Caki2 (cell line): ENCODE measurements at places on chromosomes 6 and 20. TPM values are rescaled to one million over a fixed set of nuclear protein-coding genes. Genes with fewer than 3 reads are reported as not detected.

The PRDM13 gene
- 1.9 and 2.6 TPM in 2 replicates for total RNA-seq

The FERMT1 gene
- total RNA-seq, result 7.7 and 25.2 TPM in 2 replicates

DNA sequence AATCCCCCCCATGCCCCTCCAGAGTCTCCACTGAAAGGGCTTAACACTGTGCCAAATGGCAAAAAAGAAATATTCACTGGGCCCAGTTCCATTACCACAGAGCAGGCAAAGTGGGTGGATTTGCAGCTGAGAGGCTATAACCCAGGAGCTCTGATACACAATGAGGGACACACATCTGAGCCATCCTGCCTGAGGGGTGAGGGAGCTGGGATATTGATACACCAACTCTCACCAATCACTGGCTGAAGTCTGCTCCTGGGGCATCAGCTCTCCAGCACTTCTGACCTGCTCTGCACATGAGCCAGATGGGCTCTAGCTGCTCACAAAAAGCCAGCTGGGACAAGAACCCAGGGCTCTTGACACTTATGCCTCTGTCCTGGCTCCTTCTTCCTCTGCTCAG lies 4.9 kb downstream of the BPIFB1 start:
- DNase-seq, result no peak

The RSPO3 gene
- total RNA-seq, result 2.4 and 7.7 TPM in 2 replicates

The LY6G6D gene
- not detected in 2 replicates for total RNA-seq

The SLC2A10 gene
- total RNA-seq, result 7.9 TPM in 2 replicates

GRCh38 chr6:134701301-134701700 lies 248.6 kb downstream of the ALDH8A1 start:
- no peak for DNase-seq

The ADGRF4 gene
- total RNA-seq, result 3.9 and 6.5 TPM in 2 replicates

- DNase-seq, result no peak
Measured at GRCh38 chr6:97214671-97215070, 68.3 kb downstream of the MMS22L start.

- DNase-seq, result no peak
Measured at GRCh38 chr6:7512320-7512719, 29.2 kb upstream of the DSP start.

GRCh38 chr6:46129291-46129628 lies 529 bp upstream of the ENPP4 start:
- no peak for DNase-seq

The CD24 gene
- 922 and 985 TPM in 2 replicates for total RNA-seq

DNA sequence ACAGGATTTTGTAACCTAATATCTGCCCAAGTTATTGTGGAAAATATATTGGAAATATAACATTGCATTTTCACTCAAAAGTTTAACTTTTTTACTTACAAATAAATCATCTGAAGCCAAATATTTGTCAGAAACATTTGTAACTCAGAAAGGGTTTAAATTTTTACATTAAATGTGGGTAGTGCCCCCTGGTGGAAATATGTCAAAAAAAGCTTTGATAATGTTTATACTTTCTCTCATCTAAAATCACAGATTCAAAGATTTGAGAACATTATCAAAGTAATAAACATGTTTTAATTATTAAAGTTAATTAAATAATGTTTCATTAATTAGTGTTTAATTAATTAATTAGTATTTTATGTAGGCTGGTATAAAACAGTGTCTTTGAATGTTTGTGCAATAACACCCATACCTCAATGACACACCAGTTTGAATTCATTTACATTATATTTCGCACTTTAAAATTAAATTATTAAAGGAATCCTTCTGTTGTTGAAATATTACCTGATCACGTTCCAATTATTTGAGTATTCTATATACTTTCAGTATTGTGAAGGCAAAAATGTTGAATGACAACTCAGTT lies 320.1 kb upstream of the FKBP1C start:
- no peak for DNase-seq

The CRISP2 gene
- total RNA-seq, result not detected in 2 replicates

DNA sequence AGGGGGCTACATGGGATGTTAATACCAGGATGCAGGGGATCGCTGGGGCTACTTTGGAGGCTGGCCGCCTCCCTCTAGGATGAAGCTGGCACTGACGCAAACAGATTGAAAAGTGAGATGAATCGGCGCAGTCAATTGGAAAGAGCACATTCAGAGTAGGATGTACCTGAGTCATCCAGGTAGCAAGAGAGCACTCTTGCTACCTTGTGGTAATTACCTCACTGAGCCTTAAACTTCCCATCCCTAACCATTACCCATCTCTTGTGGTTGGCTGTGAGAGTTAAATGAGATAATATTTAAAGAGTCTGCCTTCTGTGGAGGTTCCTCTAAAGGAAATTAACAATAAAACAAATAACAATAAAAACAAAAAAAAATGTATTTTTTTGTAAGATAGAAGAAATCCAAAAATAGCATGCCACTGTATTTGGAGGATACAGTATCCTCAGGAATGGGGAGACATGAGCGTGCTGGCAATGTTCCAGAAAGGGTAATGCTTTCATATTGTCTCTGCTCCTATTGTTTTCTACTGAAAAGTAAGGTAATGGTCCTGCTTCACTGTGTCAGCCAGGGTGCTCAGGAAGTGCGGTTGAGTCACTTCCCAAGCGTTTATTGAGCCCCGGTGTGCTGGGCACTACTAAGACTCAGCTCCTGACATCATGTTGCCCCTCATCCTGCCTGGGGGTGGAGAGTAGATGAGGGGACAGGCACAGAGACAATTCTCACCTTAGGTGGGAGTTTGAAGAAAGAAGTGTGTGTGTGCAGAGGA lies 301.1 kb downstream of the EYA4 start:
- no peak for DNase-seq

- peak; percentile 42 for DNase-seq
Measured at GRCh38 chr6:99330159-99330558, 19.3 kb downstream of the FAXC start.

The RAMACL gene
- total RNA-seq, result not detected in 2 replicates

DNA sequence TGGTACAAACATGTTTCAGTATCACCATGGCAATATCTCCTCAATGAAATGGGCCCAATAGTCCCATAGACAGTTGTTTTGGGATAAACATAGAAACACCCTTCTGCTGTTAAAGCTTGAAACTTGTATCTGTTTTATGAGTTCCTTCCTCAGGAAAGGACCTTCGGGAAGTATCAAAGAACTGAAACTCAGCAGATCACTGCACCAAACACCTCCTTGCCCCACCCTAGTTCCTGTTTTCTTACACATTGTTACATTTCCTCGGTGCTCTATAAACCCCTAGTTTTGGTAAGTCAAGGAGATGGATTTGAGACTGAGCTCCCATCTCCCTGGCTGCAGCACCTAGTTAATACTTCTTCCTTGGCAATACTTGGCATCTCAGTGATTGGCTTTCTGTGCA lies 73.8 kb upstream of the ECI2 start:
- DNase-seq, result no peak

GRCh38 chr20:61726979-61727378 lies 338.7 kb downstream of the TAF4 start:
- DNase-seq, result no peak

- DNase-seq, result peak; percentile 42
Measured at GRCh38 chr6:12886961-12887775, 170.6 kb downstream of the PHACTR1 start.

DNA sequence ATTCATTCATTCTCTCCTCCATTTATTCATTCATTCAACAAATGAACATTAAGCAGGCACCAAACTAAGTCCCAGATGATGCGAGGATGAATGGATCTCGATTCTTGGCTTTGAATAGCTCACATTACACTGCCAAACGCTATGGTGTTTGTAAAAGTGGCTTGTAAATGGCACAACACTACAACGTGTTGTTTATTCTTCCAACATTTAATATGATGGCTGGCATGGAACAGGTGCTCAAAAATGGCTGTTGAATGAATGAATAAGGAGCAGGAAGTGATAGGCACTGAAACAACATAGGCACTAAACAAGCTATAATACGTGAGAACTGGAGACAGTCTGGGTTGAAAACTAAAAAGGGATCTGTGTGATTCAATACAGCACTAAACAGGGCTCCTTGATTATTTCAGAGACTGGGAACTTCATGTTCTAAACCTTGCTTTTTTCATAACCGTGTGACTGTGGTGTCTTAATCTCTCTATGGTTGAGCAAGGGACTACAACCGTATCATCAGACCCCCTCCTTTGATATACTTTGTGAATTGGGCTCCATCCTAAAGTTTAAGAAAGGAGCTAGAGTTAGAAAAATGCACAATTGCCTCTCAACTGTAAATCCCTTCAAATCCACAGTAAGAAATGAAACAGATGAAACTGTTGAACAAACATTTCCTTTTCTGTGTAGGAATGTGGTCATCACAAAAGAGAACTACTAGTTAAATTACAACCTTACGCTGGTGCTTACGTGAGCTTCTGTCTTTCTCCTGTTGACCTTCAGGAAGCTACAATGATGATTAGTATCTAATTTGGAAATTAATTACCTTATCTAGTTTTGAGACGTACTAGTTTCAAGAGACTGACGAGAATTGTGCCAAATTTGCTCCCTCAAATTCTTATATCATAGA lies 16.9 kb upstream of the SLC16A10 start:
- DNase-seq, result no peak

GRCh38 chr20:61251529-61252393 lies at the start of gene CDH4:
Gene CDH4, plus strand, starts transcription at chr20:61252261.
- DNase-seq, result no peak

DNA sequence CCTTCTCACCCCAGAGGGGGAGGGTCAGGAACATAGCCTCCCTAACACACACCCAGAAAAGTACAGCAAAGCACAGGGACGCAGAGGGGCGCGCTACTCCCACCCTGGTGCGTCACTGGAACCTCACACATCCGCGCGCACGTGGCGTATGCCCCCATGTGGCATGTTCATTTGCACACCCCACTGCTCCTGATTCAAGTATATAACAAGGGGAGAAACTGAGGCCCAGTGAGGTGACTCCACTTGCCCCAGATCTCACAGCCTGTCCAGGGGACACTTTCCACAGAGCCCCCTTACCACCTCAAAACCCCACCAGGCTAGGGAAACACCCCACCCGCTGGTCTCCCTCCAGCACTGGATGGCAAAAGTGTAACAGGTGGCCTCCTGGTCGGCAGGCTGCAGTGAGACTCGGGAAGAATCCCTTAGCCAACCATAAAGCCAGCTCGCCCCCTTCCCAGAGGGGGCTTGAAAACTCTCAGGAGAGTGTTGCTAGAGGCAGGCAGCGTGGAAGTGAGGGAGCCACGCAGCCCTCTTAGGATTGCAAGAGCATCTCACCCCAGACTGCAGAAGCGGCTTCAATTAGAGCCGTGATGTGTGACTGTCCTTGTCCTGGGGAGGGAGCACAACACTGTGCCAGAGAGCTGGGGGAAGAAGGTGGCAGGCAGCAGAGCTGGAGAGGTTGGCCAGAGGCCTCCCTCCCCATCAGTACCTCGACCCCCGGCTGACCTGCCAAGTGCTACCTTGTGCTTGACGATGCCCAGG lies at the start of gene GRM4:
GRM4 (minus strand) TSS at position 67 of the 762 bp plus-strand sequence. CDS start 12,591 bp downstream, outside the sequence.
- DNase-seq, result no peak

GRCh38 chr20:1499528-1500420 lies 8.6 kb upstream of the SIRPB2 start:
- DNase-seq, result no peak

- DNase-seq, result no peak
Measured at GRCh38 chr6:23301556-23301955, 732.2 kb downstream of the HDGFL1 start.

DNA sequence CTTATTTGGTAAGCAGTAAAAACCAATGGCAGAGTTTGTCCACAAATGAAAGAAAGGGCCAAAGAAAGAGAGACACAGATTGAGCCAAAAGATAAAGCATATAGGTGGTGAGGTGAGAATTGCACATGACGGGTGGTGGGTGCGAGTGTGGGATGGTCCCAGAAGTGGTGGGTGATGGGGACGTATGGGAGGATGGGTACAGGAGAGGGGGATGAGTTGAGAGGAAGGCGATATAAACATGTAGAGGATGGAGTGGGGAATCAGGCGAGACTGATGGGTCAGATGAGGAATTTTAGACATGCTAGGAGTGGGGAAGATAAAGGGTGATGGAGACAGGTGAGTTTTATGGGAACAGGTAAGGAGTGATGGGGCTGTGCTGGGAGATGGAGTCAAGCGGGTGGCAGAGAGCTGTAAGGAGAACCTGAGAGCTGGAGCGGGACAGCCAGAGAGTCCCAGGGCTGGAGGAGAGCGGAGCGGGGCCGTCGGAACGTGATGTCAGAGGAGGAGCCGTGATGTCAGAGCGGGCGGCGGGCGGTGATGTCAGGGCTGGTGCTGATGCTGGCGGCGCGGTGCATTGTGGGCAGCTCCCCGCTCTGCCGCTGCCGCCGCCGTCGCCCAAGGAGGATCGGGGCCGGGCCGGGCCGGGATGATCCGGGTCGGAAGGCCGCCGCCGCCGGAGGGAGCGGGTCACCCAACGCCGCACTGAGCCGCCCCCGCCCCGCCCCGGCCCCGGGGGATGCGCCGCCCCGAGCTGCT lies at the start of gene TTBK1:
TTBK1 (plus strand) TSS at position 574 of the 756 bp plus-strand sequence. CDS start 3,180 bp downstream, outside the sequence.
- no peak for DNase-seq

DNA sequence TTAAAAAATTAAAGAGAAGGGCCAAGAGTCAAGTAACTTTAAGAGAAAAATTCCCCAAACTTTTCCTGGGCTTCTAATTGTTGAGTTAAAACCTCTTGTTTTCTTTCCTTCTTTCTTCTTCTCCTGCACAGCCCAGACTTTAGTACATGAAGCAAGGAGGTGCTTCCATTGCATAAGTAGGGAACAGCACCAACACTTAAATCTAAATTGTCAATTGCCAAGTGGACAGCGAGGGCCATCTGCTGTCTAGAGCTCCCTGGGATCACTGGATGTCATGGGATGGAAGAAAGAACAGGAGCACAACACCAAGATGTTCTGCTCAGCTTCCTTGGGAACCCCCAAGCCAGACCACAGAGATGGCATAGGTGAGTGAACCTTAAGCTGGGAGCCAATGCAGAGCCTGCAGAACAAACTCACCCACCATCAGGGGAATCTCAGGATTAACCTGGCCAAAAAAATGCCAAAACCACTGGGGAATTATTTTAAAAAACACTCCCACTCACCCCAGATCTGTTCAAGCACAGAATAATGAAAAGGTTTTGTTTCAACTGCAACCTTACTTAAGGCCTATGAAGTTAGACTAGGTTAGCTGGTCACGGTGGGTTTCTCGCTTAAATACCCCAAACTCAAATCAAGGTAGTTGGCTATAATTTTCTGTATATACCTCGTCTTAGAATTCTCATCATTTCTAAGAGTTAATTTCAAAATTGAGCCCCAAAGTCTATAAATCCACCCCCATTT lies 67.8 kb downstream of the TNFRSF21 start:
- DNase-seq, result peak; percentile 12
